Heart left ventricle (tissue), 16 donors: ENCODE measurements at places on chromosomes 3 and 15. TPM values are rescaled to one million over a fixed set of nuclear protein-coding genes. Genes with fewer than 3 reads are reported as not detected.

- no peak overlapping the region for H3K4me3 ChIP-seq
- DNase-seq = no peak
- H3K27ac ChIP-seq = no peak overlapping the region
- H3K4me1 ChIP-seq = no peaks in the 10 kb centered on the region
- H3K27me3 ChIP-seq = no peaks in the 10 kb centered on the region
- H3K36me3 ChIP-seq = no peaks in the 10 kb centered on the region
Observed at GRCh38 chr3:71815340-71816067, 30.6 kb upstream of the PROK2 start.

- H3K27me3 ChIP-seq = no peaks in the 10 kb centered on the region
- no peak for DNase-seq
- H3K4me1 ChIP-seq = peaks cover 86% of the 10 kb centered on the region
- no peak overlapping the region for H3K27ac ChIP-seq
- no peaks in the 10 kb centered on the region for H3K36me3 ChIP-seq
Observed at GRCh38 chr15:98791046-98791701, 142.8 kb downstream of the IGF1R start.

DNA sequence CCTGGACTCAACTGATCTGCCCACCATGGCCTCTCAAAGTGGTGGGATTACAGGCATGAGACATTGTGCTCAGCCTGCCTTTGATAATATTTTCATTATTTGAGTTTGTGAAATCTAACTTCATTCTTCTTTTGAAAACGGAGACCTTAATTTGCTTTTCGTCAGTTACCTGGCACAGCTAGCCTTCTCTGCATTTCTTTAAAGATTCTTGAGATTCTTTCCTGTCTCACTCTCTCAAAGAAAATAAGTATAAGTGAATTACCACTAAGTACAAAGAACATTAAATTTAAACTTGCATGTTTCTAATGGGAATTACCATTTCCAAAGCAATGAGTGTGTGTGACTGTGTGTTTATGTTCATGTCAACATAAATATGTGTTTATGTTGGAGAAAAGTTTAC is 187.9 kb downstream of the NFKBIZ start:
- H3K4me3 ChIP-seq = no peak overlapping the region
- no peaks in the 10 kb centered on the region for H3K36me3 ChIP-seq
- no peaks in the 10 kb centered on the region for H3K27me3 ChIP-seq
- no peaks in the 10 kb centered on the region for H3K4me1 ChIP-seq
- no peak overlapping the region for H3K27ac ChIP-seq

DNA sequence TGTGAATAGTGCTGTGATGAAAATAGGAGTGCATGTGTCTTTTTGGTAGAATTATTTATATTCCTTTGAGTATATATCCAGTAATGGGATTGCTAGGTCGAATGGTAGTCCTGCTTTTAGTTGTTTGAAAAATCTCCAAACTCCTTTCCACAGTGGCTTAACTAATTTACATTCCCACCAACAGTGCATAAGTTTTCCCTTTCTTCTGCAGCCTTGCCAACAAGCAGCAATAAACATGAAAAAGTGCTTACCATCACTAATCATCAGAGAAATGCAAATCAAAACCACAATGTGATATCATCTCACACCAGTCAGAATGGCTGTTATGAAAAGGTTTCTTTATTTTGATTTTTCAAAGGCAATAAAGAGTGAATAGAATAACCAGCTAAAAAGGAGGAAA is 1105.9 kb downstream of the NAALADL2 start:
- H3K36me3 ChIP-seq = no peaks in the 10 kb centered on the region
- no peaks in the 10 kb centered on the region for H3K27me3 ChIP-seq
- H3K4me3 ChIP-seq = no peak overlapping the region
- no peaks in the 10 kb centered on the region for H3K4me1 ChIP-seq

DNA sequence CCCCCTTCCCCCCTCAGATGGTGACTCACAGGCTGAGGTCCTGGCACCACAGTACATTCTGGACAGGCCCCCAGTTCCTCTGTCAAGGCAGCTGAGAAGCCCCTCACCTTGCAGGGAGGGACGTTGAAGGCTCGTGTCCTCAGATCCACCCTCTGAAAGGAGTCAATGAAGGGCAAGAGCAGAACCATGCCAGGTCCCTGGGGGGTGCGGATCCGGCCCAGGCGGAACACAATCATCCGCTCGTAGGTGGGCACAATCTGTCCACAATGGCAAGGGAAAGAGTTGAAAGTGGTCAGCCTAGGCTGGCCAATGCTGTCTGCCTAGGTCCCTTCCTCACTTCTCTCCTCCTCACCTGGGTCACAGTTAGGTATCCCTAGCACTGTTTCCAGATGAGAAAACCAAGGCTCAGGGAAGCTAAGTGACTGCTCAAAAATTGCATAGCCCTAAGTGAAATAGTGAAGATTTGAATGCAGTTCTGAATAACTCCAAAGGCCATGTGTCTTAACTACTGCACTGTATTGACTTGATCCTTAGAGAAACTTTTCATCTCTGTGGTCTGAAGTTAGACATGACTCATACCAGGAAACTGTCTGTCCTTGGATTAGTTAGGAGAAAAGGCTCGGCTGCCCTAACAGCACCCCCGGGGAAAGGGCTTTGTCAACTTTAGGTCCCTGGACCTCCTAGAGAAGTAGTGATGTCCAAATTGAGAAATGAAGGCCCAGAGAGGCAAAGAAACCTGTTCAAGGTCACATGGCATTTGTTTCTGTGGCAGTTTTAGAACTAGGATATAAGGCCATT is 2.9 kb downstream of the STOML1 start:
- DNase-seq = no peak
- no peak overlapping the region for H3K4me3 ChIP-seq
- H3K4me1 ChIP-seq = peaks cover 96% of the 10 kb centered on the region
- peaks cover 13% of the 10 kb centered on the region for H3K36me3 ChIP-seq
- no peaks in the 10 kb centered on the region for H3K27me3 ChIP-seq

- no peak overlapping the region for H3K27ac ChIP-seq
- H3K36me3 ChIP-seq = no peaks in the 10 kb centered on the region
- DNase-seq = no peak
- no peaks in the 10 kb centered on the region for H3K27me3 ChIP-seq
Observed at GRCh38 chr3:98371853-98372252, 18.2 kb downstream of the OR5K4 start.

GRCh38 chr15:51853998-51854397 is 24.5 kb downstream of the TMOD3 start:
- H3K4me1 ChIP-seq = peaks cover 38% of the 10 kb centered on the region
- no peaks in the 10 kb centered on the region for H3K36me3 ChIP-seq
- no peak for DNase-seq
- no peaks in the 10 kb centered on the region for H3K27me3 ChIP-seq

DNA sequence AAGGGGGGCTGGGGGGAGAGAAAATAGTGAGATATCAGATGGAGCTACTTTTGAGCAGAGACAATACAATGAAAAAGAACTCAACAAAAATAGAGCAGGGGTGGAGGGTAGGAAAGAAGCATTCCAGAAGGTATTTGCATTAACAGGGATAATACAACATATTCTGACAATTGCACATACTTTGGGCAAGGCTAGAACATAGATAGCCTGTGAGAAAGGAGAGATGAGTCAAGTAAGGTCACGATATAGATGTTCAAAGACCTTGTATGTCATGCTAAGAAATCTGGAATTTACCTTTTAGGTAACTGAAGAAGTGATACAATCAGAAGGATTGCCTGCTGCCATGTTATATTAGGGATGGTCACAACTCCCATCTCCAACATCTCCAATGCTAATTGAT is 155.2 kb downstream of the GSK3B start:
- DNase-seq = no peak
- no peak overlapping the region for H3K27ac ChIP-seq
- no peak overlapping the region for H3K4me3 ChIP-seq
- H3K4me1 ChIP-seq = peaks cover 8% of the 10 kb centered on the region
- H3K36me3 ChIP-seq = no peaks in the 10 kb centered on the region

DNA sequence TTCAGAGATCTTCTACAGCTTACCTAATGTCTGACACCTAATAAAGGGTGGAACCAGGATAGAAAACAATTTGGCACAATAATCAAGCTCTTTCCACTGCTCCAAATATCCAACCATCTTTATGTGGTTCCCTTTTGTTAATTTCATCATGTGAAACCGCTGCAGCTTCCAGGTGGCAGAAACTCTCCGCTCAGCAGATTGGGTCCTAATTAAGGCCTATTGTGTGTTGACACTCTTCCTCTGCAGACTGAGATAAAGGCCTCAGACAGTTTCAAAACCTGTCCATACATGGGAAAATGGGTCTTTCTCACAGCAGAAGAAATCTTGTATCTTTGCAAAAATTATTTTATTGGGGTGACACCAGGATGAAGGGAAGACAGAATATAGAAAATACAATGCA is 1002.4 kb upstream of the SEMA6D start:
- no peak overlapping the region for H3K4me3 ChIP-seq
- no peak for DNase-seq
- no peaks in the 10 kb centered on the region for H3K36me3 ChIP-seq
- H3K27me3 ChIP-seq = no peaks in the 10 kb centered on the region

- H3K27me3 ChIP-seq = no peaks in the 10 kb centered on the region
- H3K4me1 ChIP-seq = no peaks in the 10 kb centered on the region
- no peaks in the 10 kb centered on the region for H3K36me3 ChIP-seq
- H3K4me3 ChIP-seq = no peak overlapping the region
- H3K27ac ChIP-seq = no peak overlapping the region
Observed at GRCh38 chr15:77738038-77738370, 105.3 kb upstream of the LINGO1 start.

- H3K27ac ChIP-seq = no peak overlapping the region
- no peak overlapping the region for H3K4me3 ChIP-seq
- no peak for DNase-seq
- H3K27me3 ChIP-seq = no peaks in the 10 kb centered on the region
Observed at GRCh38 chr3:152729906-152730305, 105.0 kb upstream of the P2RY1 start.

The TERC gene
- 1.8 TPM for total RNA-seq

The TMEM207 gene
- total RNA-seq = not detected

The GHSR gene
- total RNA-seq = not detected

The GP9 gene
- not detected for total RNA-seq
